ENCODE measurements at places on chromosomes 5 and 9.

GRCh38 chr5:52821901-52822300, 34.2 kb downstream of the ITGA1 start:
- no peak for DNase-seq

GRCh38 chr9:108181441-108181840, 674.3 kb downstream of the ACTL7B start:
- DNase-seq = no peak

DNA sequence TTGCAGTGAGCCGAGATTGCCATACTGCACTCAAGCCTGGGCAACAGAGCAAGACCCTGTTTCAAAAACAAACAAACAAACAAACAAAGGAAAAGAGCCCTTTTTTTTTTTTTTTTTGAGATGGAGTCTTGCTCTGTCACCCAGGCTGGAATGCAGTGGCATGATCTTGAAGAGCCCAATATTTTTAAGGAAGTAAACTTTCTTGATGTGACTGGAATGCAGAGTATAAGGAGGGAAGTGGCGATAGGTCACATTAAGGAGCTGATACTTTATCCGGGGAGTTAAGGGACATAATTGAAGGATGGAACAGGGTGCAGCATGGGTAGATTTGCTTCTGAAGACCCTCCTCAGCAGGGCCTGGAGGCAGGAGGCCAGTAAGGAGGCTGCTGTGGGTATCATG, 13.0 kb downstream of the NAIF1 start:
- DNase-seq = no peak

GRCh38 chr9:18324928-18325745, 148.8 kb upstream of the ADAMTSL1 start:
- no peak for DNase-seq

DNA sequence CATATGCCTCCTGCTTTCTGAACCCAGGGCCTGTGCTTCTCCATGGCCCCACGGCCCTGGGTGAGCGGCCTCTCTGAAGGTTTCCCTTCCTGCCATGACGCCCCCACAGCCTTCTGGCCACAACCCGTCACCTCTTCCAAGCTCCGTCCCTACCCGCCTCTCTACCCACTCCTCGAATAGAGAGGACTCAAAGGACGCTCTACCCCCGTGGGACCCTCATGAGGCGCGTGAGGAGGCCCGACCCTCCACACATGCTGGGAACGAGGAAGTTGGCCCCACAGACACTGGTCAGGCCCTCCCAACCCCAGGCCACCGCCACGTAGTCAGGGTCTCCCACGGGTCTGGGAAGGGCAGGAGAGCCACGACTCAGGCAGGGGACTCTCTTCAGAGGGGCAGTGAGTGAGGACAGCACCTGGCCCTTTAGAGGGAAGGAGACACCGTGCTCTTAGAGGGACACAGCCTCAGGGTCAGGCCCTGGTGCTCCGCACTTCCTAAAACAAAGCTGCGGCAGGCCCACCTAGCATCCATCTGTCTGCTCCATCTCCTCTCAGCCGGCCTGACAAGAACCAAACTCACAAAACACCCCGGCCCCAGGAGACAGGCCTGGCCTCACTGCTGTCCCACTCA, 5.3 kb downstream of the BRD3 start:
- no peak for DNase-seq

DNA sequence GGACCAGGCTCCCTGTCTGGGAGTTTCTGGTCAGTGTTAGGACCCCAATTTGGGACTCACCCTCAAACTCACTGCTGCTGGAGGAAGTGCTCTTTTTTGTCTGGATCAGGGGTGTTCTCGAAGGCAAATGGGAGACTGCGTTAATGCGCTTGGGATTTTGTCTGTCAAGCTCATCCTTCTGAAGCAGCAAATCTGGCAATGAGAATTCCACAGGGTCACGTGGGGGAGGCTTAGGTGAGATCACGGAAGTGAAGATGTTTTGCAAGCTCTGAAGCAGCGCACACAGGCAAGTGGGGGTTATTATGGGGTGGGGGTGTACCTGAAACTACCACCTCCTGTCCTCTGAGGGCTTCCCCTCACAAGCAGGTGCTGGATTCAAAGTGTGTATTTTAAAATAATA, 10.5 kb upstream of the TEX53 start:
- DNase-seq = no peak
